DND-41 (cell line): ENCODE measurements at places on chromosomes 16 and 17.

DNA sequence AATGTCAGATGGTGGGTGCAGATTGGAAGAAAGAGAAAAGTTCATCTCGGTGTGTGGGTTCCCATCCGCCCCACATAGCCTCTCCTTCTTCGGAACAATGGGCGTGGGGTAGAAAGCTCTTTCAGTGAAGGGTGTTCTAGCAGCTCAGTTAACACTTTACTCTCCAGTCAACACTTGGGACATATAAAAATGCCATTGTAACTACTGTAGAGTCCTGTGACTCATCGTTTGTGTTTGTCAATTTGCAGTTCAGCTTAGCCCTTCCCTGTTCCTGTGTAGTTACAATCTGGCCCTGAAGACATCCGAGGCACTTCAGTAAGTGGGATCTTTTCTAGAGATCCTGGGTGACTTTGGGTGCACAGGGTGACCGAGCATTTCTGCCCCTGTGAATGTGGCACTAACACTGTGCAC lies 11.5 kb upstream of the CLEC18C start:
- DNase-seq = no peak

DNA sequence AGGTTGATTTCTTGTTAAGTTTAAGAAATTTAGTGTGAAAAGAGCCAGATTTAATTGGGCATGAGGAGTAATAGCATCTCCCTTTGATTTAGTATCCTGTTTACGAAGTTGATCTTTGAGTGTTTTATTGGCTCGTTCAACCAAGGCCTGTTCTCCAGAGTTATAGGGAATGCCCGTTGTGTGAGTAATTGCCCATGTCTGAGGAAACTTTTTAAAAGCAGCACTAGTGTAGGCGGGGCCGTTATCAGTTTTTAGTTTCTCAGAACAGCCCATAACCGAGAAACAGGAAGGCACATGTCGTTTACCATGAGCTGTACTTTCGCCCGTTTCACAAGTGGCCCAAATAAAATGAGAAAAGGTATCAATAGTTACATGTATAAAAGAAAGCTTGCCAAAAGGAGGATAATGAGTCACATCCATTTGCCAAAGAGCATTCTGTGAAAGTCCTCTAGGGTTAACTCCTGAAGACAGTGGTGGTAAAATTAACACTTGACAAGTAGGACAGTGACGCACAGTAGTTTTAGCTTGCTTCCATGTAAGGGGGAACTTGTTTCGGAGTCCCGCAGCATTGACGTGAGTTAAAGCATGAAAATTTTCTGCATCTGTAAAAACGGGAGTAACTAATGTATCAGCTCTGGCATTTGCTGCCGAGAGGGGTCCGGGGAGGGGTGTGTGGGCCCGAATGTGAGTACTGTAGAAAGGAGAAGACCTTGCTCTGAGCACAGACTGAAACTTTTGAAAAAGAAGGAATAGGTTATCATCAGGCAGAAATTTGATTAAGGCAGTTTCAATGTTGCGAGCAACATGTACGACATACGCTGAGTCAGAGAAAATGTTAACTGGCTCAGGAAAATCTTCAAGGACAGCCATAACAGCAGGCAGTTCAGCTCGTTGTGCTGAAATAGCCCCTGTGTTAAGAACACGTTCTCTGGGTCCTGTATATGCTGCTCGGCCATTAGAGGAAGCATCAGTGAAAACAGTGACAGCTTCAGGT lies 18.5 kb upstream of the KCTD5 start:
- DNase-seq = no peak

DNA sequence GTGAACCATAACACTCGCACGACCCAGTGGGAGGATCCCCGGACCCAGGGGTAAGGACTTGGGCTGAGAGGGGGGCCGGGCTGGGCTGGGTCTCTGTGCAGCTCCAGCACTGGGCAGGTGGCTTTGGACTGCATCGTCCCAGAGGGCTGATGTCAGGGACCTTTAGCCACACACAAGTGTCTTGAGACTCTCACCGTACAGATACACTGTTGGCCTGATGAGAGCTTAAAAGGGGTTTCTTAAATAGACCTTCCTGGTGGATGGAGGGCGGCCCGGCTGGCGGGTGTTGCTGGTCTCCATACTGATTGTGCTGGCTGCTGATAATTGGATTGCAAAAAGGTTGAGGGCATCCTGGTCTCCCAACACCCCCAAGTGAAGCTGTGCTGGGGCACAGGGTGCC lies 21.7 kb upstream of the CLEC18A start:
- DNase-seq = no peak

GRCh38 chr17:50276588-50277356 lies 2.5 kb downstream of the TMEM92 start:
- DNase-seq = no peak

DNA sequence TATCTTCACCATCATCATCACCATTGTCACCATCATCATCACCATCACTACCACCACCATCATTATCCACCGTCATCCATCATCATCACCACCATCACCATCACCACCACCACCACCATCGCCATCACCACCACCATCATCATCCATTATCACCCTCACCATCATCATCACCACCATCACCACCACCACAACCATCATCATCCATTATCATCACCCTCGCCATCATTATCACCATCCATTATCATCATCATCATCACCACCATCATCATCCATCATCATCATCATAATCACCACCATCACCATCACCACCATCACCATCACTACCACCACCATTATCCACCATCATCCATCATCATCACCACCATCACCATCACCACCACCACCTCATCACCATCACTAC lies 95.6 kb downstream of the C16orf95 start:
- no peak for DNase-seq

DNA sequence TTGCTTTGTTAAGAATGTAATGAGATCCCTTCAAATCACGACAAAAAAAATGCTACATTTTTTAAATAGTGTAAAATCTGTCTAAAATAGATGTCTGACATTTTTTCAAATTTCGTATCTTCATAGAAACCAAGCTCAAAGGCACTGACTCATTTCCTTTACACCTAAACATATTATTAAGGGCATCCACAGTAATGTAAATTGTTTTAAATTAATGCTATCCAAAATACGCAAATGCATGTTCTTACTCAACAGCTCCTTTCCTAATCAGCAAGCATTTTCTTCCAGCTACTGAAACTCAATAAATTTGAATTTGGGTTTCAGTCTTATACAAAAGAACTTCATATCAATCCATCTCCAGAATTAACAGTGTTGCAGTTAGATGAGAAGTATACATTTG lies 4.3 kb downstream of the C16orf87 start:
- no peak for DNase-seq

- no peak for DNase-seq
These were observed 17.8 kb upstream of the TOB1 start for GRCh38 chr17:50883850-50884438.

DNA sequence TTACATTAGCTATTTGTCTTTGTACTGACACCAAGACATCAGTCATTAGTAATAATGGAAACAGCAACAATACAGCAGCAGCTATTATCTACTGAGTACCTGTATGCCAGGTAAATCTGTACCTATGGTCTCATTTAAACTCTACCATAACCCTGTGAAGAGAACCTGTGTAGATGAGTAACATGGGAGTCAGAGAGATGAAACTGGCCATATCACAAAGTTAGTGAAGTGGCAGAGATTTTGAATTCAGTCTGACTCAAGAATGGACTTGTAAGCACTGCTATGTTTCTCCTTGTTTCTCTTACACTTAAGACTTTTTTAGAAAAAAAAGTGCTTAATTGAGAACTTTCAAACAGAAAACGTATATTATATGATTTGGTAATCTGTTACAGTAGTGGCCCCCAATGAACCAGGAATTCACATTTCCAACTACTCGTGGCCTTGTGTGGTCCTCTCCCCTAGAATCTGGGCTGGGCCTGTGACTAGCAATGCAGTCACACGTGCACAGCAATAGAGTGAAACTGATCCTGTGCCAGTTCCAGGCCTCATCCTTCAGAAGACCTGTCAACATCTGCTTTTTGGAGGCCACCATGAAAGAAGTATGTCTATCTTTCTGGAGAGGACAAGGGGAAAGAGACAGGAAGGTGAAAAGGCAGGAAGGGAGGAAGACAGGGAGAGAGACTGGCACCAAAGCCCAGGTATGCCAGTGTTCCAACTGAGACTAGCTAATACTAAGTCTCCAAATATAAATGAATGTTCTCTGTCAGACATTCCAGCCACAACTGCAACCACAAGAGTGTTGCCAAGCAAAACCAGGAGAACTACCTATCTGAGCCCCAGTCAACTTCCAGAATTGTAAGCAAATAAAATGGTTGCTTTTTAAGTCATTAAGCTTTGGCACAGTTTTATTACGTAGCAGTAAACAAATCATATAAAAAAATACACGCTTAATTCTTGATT lies 12.0 kb downstream of the CRLF3 start:
- no peak for DNase-seq

DNA sequence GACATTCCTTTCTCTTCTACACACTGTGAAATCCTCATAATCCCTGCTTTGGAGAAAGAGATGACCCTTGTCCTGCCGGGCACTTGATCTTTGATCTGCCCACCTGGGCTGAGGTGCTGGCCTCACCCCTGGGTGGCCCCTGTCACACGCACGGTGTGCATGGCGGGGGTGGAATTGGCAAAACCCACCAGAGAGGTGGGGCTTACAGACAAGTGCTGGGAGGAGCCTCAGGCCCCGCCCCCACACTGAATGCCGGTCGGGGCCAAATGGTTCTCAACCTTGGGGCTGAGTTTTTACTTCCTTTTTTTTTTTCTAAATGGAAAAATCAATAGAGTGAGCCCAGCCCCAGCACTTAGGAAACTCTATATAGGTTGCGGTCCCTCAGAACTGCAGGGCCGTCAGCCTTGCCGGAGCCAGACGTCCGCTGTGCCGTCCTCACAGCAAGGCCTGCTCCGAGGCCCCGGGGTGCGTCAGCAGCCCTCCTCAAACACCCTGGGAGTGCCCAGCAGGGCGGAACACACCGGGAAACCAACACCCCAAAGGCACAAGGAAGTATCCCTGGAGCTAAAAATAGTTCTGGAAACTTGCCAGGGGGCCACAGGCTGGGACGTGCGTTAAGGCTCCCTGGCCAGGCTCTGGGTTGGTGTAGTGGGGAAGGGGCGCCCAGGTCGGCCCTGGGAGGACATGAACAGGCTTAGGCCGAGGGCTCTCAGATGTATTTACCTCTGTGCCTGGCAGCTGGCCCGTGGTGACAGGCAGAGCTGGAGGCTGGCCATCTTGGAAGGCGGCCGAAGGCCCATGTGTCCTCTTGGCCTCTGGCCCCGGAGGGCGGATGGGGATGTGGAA lies 11.0 kb downstream of the GPRC5C start:
- DNase-seq = no peak

DNA sequence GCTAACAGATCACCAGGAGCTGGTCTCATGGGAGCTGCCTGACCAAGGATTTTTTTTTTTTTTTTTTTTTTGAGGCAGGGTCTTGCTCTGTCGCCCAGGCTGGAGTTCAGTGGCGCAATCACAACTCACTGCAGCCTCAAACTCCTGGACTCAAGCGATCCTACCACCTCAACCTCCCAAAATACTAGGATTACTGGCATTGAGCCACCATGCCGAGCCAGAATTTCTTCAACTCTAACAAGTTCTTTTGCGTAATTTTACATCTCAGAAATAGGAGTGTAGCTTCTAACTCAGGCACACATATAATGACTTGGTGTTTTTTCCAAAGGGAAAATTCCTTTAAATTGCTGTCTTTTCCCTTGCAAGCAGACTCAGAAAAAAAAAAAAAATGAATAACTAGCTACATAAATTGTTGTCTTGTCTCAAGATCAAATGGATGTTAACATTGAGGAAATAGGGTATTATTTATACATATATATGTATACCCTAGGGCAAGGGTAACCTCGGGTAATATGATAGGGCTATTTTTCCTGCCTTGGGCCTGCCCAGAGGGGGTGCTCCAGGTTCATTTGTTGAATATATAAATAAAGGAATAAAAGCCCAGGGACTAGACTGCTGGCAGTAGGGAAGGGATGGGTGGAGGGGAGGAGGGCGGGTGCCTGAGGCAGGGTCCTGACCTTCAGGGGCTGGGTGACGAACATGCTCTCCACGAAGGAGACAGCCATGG lies 42.8 kb upstream of the GCSH start:
- no peak for DNase-seq

- DNase-seq = no peak
These were observed 528 bp downstream of the HAGHL start for GRCh38 chr16:727291-727977.

DNA sequence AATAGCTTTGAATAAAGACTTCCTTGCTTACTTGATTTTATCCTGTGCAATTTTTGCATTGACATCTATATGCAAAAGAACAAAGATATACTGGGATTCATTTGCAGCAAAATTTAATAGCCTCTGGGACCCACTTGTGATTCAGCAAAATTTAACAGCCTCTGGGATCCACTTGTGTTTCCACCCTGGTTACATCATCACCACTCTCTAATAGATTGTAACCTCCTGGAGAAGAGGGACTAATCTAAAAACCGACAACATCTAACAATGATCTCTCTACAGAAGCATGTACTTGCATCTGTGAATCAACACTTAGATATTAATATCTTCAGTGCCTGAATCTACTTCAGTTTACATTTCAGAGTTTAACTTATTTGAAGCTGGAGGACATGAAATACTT lies 202.0 kb upstream of the CPHXL start:
- no peak for DNase-seq

DNA sequence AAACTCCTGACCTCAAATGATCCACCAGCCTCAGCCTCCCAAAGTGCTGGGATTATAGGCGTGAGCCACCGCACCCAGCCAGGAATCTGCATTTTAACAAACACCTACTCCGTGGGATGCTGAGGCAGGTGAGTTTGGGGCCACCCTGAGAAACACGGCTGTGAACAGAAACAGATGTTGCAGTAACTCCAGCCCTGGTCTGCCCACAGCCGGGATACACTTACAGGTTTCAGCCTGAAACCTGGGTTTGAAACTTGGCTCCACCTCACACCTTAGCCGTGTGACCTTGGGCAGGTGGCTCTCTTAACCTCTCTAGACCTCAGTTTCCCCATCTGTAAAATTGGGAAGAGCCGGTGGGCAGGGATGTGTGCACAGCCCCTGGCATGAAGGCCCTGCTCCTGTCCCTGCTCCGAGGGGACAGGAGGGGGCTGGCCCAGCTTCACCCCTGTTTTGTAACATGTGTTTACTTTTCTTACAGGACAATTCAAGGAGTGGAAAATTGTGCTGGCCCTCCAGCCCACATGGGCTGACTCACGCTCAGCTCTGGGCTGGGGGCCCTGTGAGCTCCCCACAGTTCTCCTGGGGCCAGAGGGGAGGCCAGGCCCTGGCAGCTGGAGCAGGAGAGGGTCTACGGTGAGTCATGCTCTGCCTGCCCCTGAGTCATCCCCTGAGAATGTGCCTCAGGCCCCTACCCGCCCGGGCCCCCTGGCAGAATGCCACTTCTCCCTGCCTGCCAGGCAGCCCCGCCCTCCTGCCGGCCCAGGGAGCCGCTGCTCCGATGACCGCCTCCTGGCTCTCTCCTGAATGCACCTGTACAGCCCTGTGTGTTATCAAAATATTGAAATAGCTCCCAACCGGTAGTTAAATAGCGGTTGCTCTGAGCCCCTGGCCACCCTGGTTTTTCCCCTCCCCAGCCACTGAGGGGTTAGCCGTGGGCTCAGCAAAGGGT lies 7.7 kb upstream of the PPL start:
- no peak for DNase-seq

GRCh38 chr17:63517825-63518534 lies 5.2 kb upstream of the KCNH6 start:
- DNase-seq = no peak
